Sciatic nerve (tissue), 2 donors: ENCODE measurements at places on chromosomes 2 and 18.

DNA sequence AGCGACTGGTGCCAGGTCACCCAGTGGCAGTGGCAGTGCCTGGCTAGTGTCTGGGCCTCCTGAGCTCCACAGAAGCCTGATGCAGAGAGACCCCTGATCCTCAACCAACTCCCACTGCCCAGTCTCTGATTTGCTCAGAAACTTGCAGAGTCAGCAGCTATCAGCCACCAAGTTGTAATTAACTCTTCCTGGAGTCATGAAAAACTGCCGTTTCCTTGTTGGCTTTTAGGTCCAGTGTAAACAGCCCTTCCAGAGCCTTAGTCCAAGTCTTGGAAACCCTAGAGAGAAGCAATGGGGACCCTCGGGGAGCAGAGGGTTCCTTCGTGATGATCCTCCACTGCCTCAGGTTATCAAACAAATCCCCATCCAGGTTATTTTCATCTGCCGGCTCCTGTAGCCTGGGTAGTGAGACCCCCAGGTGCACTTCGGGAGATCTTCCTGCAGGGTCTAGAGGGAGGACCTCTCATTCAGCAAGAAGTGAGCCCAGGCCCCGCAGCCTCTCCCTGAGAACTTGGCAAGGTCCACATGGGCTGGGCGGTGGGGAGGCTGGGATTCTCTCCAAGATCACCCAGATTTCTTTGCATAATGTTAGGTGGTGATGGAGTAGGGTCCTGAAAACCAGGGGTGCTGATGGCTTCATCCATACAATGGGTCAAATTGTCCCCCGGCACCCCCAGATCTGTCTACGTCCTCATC, 137.7 kb upstream of the HDAC4 start:
- no peak for DNase-seq

GRCh38 chr18:73691118-73691517, 456.5 kb downstream of the FBXO15 start:
- DNase-seq: no peak

GRCh38 chr2:46615986-46616485, 136.7 kb downstream of the TMEM247 start:
- no peak for DNase-seq

DNA sequence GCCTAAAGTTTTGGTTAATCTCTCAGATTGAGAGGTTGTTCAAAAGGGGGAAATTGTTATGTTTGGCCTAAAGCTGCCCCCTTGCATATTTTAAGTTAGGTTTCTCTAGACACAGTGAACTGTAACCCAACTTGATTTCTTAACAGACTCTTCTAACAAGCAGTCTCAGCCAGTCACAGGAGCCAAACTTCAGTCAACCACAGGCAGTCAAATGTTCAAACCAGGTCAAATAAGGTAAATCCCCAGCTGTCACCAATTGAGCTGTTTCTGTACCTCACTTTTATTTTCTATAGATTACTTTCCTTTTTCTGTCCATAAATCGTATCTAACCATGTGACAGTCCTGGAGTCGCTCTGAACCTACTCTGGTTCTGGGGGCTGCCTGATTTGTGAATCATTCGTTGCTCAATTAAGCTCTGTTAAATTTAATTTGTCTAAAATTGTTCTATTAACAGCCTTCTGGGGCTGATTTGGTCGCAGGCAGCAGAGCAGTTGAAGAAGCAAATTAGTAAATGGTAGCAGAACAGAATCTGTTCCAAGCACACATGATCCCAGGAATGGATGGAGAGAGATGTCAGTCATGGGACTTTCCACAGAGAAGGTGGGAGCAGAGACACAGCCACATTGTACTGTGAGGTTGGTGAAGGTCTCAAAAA, 16.4 kb upstream of the NFU1 start:
- DNase-seq: no peak

- DNase-seq: no peak
Measured at GRCh38 chr18:31591113-31591512, 564 bp upstream of the TTR start.

- DNase-seq: no peak
Measured at GRCh38 chr2:46014911-46015654, 282.1 kb upstream of the EPAS1 start.

- DNase-seq: no peak
Measured at GRCh38 chr2:23027396-23027795, 357.6 kb upstream of the KLHL29 start.

DNA sequence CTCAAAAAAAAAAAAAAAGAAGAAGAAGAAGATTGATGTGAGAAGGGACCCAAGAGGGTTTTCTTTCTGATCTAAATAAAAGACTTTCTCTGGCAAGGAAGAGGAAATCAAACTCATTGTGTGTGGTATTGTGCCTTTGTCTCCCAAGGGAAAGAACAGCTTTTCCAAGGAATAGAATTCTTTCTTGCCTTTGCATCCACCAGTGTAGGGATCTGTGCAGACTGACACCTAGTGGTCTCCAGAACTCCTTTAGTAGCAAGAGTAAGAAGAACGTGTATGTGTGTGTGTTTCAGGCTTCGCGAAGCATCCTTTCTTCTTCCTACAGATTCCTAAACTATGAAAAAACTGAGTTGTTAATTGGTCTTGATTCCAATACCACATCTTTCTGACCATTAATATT, 33.5 kb upstream of the CRIM1 start:
- no peak for DNase-seq

- no peak for DNase-seq
Measured at GRCh38 chr2:152099367-152100050, 665 bp upstream of the CACNB4 start.
